Activated CD4-positive, alpha-beta T cell treated with anti-CD3 and anti-CD28 coated beads, Interleukin-2, amount 50 U/mL, for 16 hours (primary cell): ENCODE measurements at places on chromosomes 6 and 20.

DNA sequence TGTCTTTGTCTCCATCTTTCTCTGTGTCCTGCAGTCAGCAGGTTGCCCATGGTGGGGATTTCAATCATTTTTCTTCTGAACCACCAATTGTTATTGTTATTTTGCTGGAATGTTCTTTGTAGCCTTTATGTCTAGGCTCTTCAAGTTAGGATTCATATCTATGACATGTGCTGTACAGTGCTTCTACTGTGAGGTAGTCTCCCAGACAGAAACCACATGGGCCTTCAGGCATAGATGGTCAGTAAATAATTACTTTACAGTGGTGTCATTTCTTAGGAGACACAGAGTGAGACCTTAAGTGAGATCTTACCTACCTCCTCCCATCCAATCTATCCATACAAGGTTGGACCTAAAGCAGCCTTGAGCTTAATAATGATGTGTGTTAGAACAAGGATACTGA is 265.5 kb downstream of the ZFAND3 start:
- no peak for DNase-seq

- DNase-seq: no peak
These were observed 1.6 kb downstream of the ITPR3 start for GRCh38 chr6:33622456-33623431.

GRCh38 chr6:32794510-32794909 is 22.3 kb downstream of the HLA-DOB start:
- no peak for DNase-seq

GRCh38 chr6:98041056-98041455 is 758.0 kb upstream of the MMS22L start:
- DNase-seq: no peak

DNA sequence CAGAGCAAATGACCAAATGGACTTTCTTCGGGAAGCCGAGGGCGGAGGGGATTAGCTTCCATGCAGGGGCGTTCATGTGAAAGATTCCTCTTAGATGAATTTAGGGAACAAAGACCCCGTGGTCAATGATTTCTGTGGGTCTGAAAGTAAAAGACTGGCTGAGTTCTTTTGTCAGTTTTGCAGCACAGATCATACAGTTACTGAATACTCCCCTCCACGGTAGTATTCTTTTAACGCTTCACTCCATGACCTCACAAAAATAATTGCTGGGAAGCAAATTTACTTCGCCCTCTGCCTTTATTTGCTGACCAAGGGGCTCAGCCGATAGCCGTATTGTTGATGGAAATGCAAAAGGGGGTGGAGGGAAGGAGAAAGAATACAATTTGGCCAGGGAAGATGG is 86.0 kb upstream of the SALL4 start:
- no peak for DNase-seq

GRCh38 chr20:48230216-48230615 is 444.9 kb upstream of the SULF2 start:
- DNase-seq: no peak

DNA sequence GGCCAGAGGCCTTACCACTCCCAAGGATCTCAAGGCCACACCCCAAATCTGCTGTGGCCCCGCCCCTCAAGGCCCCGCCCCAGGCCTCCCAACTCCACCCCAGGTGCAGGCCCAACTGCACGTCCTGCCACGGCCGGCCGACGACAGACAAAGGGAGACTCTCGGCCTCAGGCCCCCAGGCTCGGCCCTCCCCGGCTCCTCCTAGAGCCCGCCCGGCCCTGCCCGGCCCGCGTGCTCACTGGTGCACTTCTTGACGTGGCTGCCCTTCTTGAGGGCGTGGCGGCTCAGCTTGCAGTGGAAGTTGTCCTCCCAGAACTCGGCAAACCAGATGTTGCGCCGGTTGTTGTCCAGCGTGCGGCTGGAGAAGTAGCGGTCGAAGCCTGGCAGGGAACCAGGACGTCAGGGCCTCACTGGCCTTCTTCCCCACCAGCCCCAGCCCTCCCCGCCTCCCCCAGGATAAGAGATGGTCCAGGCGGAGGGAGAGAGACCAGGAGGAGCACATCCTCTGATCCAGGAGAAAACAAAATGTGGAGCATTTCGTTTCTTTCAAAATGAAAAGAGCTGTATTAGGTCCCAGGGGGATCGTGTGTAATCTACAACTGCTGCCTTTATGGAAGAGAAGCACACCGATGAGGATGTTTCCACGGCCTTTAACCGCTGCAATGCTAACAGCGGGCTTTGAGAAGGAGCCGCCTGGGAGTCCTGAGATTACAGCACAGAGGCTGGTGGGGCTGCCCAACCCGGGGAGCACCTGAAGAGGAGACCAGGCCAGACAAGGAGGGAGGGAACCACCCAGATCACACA is 89.4 kb downstream of the GRM4 start:
- DNase-seq: no peak

DNA sequence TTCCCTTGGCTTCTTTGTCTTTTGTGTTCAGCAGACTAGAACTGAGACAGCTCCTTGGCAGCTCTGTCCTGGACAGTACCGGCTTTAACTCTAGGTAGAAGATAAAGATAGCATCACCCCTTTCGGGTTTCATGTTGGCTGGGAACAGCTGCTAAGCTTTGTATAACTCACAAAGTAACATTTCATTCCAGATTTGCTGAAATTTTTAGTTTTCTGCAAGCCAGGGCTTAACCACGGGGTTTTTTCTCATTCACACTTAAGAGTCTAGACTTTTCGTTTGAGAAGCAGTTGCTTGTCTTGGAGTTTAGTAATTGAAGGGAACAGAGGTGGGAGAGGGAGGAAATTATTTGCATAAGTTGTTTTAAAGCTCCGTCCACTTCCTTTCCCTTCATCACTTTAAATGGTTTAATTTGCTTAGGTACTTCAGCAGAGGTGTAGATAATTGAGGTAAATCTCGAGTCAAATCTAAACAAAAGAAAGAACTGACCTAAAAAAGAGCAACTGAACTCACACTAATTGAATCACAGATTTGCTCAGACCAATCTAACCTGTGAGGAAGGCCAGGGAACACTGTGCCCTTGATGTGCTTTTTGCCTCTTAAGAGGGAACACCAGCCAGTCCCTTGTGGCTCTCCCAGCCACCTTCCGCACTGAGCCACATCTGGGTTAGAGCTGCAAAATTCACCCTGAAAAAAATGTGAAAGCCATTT is 48.3 kb downstream of the RREB1 start:
- DNase-seq: no peak

GRCh38 chr6:142173980-142174379 is 26.9 kb downstream of the VTA1 start:
- DNase-seq: no peak

GRCh38 chr20:24066076-24066700 is 77.6 kb upstream of the GGTLC1 start:
- DNase-seq: no peak

GRCh38 chr20:17810062-17810631 is 110.4 kb downstream of the BANF2 start:
- DNase-seq: no peak

GRCh38 chr20:48658505-48658904 is 169.3 kb downstream of the PREX1 start:
- DNase-seq: no peak
